WTC11 (cell line): ENCODE measurements at places on chromosomes 2 and 18.

- no peak for DNase-seq
Observed at GRCh38 chr2:226999661-227000060, 163.8 kb downstream of the RHBDD1 start.

DNA sequence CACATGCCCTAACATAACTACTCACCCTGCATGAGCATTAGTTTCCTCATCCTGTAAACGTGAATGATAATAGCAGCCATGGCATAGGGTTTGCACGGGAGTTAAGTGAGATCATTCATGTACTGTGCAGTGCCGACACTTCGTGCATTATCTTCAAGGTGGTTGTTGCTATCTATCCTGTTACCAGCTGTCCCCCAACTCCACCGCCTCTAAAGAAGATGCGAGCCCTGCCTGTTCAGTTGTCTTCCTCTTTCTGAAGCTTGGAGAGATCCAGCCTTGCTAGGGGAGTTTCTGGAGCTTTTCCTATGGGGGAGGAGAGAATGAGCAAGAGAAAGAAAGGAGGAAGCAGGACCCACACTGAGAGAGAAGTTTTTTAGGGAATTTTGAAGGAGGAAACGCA lies 34.4 kb downstream of the YPEL5 start:
- no peak for DNase-seq

DNA sequence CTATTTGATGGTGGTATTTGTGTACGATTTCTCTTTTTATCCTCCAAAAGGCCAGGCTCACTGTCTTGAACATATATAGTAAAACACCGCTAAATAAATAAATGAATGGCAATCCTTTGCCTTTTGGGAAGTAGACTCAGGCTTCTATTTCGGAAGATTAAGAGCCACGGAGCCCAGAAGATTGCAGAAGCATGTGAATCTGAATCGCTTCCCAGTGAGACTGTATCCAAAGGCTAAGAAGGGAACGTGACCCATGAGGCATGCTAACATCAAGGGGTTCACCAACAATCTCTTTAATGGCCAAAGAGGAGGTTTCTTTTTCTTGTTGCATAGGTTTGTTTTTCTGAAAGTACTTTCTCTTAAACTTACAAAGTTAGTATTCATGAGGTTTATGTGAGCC lies 70.0 kb upstream of the DNMT3A start:
- DNase-seq, result no peak

DNA sequence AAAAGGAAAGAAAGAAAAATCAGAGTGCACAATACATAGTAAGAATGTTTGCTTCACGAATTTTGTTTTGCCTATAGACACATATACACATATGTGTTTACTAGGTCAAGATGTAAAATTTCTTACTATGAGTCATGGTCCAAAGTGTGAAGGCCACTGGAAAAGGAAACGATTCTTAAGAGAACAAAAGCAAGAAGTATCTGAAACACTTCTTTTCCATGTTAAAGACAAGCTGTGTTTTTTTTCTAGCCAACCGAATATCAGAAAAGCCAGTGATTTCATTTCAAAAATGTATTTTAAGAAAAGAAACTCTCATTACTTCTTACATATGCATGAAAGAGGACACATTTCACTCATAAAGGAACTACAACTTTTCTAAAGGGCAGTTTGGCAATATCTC lies 24.9 kb downstream of the PECR start:
- no peak for DNase-seq

DNA sequence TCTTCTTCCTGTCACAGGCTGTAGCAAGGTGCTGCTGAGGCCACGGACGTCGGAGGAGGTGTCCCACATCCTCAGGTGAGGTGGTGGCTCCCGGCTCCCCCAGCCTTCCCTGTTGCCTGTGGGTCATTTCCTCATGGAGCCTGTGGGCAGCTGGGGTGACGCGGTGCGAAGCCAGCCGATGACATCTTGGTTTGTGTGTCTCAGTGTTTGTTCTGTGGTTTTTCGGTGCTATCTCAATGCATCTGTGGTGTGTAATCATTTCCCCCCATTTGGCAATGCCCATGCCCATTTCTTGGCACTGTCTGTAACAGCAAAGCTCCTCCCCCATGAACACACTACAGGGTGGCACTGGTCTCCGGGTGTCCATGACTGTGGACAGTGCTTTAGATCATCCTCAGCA lies 6.6 kb downstream of the D2HGDH start:
- no peak for DNase-seq

DNA sequence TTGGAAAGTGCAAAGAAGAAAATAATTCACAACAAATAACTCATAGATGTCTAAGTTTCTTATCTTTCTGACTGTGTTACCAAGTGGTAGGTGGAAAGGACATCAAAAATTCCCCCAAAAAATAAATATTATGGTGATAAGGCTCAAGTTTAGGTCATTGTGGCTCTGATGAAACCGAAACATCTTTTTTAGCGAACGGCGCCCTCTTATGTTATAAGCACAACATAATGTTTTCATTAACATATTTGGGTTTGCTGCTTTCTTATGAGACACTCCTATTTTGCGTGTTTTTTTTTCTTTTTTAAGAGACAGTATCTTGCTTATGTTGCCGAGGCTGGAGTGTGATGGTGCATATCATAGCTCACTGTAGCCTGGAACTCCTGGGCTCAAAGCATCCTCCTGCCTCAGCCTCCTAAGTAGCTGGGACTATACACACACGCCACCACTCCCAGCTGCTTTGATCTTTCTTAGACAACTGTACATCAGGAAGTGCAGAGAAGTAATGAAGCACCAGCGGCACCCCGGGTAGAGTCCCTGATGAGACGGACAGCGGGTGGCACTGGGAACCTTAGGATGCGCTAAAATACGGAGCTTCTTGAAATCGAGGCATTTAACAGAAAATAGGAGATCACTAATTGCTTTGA lies 38.5 kb upstream of the SLC35G4 start:
- no peak for DNase-seq

- DNase-seq, result no peak
Observed at GRCh38 chr2:240705204-240705791, 13.6 kb downstream of the AQP12A start.

- no peak for DNase-seq
Observed at GRCh38 chr2:238003234-238004031, 36.6 kb downstream of the UBE2F start.

DNA sequence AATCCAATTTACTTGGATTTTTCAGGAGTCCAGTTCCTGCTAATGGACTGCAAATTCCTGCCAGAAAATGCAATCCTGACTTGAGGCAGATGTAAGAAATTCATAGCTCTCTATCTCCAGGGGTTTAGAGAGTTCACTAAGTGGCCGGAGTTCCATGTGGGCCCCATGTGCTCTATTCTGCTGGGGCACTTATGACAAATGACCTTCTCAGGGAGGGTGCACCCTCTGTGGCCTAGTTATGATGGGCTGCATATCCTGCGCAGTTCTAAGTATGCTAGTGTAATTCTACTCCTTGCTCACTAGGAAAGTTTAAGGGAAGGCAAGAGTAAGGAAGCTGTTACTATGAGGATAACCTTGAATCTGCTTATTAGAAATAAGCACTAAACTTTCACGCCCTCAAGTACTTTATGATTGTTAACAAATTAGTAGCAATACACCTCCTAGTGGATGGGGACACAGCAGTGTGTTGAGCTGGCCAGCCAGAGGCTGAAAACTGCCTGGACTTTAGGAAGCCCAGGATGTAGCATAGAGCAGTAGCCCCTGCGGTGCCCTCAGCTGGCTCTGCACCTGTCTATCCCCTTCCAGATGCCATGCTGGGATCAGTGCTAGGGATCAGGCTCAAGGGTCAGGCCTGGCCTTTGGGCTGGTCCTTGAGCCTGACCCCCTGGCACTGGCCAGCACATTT lies 14.4 kb downstream of the SMYD1 start:
- DNase-seq, result no peak

GRCh38 chr2:44348400-44348799 lies 12.9 kb downstream of the PREPL start:
- no peak for DNase-seq

GRCh38 chr2:69474688-69475087 lies 37.5 kb upstream of the NFU1 start:
- DNase-seq, result no peak

GRCh38 chr2:63576546-63576945 lies 11.7 kb downstream of the WDPCP start:
- no peak for DNase-seq

DNA sequence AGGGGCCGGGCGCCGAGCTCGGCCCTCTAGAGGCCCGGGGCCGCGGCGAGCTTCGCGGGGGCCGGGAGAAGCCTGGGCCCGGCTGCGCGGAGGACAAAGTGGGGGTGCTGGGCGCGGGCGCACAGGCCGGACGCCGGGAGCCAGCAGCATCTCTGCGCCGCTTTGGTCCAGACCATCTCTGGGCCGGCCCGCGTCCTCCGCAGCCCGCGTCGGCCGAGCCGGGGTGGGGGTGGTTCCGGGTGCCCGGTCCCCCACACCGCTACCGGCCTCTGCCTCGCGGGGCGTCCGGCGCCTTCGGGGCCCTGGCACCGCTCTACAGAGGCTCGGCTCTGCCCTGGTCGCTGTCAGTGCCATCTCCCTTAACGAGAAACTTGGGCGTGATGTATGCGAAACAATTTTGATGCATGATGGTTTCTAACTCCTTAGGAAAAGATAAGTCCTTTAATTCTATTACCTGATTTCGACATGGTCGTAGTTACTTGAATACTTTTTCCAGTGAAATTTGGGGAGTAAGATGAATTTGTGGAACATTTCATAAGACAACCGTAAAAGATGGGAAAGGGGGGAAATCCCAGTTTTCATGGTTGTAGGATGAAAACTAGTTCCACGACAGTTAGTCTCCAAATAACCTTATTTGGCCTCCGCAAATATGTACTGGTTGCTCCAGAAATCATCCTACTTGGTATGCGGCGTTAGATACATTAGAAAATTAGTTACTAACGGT lies 562 bp downstream of the TWSG1 start:
- no peak for DNase-seq

DNA sequence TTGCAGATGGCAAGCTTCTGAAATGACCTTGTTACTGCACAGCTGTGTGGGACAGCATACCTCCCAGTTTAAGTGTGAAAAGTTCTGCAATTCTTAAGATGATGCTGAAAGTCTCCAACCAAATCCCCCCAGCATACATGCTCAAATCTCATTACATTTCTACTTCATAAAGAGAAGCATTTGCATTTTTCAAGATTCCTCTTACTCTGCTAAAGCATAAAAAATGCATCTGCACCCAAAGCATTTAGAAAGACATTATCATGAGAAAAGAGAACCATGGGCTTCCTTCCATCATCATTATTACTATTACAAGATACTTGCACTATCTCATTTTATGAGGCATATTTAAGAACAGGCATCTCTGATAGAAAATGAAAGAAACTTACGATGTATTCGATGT lies 236.9 kb upstream of the REV1 start:
- no peak for DNase-seq

- no peak for DNase-seq
Observed at GRCh38 chr2:45232818-45233217, 223.6 kb upstream of the SIX2 start.

DNA sequence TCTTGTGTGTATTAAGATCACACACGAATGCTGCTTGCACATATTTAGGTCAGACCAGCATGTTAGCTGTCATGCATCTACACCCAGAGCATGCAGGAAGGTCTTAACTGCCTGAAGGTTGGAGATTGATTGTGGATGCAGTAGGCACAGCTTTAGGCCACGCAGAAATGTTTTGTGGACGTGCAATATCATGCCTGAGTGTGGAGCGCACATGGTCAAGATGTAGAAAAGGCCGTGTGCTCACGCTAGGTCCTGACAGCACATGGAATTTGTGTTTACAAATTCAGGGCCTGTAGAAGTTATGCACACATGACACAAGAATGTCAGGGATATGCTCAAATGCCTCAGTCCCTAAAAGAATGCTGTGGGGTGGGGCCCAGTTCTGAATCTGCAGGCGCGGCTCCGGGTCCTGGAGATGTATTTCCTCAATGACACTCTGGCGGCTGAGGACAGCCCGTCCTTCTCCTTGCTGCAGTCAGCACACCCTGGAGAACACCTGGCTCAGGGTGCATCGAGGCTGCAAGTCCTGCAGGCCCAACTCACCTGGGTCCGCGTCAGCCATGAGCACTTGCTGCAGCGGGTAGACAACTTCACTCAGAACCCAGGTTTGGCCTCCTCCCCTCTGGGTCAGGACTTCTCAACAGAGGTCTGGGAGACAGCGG lies 27.9 kb downstream of the MARCO start:
- no peak for DNase-seq

GRCh38 chr2:61910603-61911002 lies 5.1 kb downstream of the COMMD1 start:
- DNase-seq, result no peak

GRCh38 chr18:37658894-37659293 lies 93.3 kb upstream of the CELF4 start:
- no peak for DNase-seq

DNA sequence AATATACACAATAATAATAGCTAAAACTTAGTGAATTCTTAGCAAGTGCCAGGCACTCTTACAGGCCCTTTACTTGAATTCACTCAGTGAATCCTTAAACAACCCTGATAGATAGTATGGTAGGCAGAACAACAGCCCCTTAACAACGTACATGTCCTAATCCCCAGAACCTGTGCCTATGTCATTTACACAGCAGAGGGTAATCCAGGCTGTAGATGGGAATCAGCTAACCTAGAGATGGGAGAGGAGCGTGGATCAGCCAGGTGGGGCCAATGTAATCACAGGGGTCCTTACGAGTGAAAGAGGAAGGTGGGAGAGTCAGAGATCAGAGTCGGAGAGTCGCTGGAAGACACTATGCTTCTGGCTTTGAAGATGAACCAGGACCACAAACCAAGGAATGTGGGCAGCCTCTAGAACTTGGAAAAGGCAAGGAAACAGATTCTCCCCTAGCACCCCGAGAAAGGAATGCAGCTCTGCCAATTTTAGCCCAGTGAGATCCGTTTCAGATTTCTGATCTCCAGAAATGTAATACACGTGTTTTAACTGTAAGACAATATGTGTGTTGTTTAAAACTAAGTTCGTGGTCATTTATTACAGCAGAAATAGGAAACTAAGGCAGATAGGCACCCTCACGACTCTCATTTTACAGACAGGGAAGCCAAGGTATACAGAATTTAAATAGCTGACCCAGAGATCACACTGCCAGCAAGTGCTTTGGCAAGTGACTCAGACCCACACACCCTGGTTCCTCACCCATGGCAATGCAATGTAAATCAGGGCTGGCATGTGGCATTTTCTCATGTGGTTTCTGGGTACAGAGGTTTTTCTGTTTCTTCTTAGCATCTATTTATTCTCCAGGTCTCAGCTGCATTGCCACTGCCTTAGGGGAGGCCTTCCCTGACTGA lies 68.9 kb downstream of the DOCK10 start:
- DNase-seq, result no peak

DNA sequence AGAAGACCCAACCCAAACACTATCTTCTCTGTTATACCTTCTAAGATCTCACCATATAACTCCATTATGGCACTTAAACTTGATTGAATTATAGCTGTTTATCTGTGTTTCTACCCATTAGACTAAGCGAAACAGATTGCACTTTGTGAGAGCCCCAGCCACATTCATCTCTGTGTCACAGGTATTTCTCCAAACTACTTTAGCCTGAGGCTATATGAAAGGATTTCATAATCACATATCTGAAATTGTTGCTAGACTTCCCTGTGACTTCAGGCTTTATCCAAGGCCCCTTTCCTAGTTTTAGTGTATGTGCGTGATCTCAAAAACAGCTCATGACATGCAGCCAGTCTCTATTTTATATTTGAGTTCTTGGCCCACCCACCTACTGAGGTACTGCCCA lies 745.0 kb upstream of the ACVR2A start:
- no peak for DNase-seq

- DNase-seq, result no peak
Observed at GRCh38 chr2:132978840-132979239, 308.8 kb upstream of the LYPD1 start.
